Left lung (tissue), 14 donors: ENCODE measurements at places on chromosomes 1 and 21. TPM values are rescaled to one million over a fixed set of nuclear protein-coding genes. Genes with fewer than 3 reads are reported as not detected.

- H3K4me3 ChIP-seq: no peak overlapping the region
- H3K27ac ChIP-seq: no peak overlapping the region
- H3K36me3 ChIP-seq: no peaks in the 10 kb centered on the region
- H3K4me1 ChIP-seq: no peaks in the 10 kb centered on the region
- no peaks in the 10 kb centered on the region for H3K27me3 ChIP-seq
These were observed 2.4 kb upstream of the SPOCD1 start for GRCh38 chr1:31818206-31818605.

DNA sequence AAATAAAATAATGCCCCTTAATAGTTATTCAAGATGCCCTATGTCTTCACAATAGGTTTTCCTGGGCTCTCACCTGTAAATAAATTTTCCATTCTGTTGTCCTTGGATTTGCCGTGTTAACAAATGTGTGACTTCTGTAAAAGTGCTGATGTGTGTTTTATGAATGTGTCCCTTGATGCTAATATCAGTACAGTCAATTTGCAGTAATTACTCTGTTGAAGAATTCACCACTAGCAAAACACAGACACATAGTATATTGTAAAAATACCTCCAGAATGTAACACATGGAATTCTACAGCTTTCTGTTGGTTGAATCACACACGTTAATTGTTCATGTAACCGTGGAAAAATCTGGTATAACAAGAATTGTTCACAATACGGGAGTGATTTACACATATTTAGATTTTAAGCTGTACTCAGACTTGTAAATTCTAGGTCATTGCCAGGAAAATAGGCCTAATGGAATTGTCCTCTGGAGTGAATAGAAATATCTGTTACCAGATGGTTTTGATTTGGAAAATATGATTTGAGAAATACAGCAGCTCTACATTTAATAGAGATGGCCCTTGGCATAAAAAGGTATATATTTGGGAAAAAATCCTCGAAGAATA, 36.7 kb upstream of the KCNK2 start:
- no peaks in the 10 kb centered on the region for H3K27me3 ChIP-seq
- H3K27ac ChIP-seq: no peak overlapping the region
- no peaks in the 10 kb centered on the region for H3K36me3 ChIP-seq
- H3K4me1 ChIP-seq: no peaks in the 10 kb centered on the region
- DNase-seq: no peak
- no peak overlapping the region for H3K4me3 ChIP-seq

DNA sequence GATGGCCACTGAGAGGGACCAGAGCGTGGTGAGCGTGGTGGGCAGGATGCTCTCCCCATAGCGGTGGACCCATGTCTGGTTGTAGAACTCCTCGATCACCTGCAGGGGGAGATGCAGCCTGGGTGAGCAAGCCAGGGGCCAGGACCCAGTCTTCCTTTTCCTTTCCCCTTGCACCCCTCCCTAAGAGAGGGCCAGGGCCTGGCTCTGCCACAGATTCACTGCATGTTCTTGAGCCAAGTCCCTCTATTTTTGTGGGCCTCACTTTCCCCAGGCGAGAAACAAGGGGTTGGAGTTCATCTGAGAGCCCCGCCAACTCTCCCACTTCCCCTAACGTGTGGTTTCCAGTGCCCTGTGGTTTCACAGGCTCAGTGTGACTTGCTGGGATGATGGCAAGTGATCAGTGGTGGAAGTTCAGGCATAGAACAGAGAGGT, 27.5 kb downstream of the SLC2A1 start:
- H3K36me3 ChIP-seq: peaks cover 38% of the 10 kb centered on the region
- H3K4me3 ChIP-seq: no peak overlapping the region
- H3K27ac ChIP-seq: peak overlapping the region; percentile 96
- peaks cover 12% of the 10 kb centered on the region for H3K4me1 ChIP-seq

DNA sequence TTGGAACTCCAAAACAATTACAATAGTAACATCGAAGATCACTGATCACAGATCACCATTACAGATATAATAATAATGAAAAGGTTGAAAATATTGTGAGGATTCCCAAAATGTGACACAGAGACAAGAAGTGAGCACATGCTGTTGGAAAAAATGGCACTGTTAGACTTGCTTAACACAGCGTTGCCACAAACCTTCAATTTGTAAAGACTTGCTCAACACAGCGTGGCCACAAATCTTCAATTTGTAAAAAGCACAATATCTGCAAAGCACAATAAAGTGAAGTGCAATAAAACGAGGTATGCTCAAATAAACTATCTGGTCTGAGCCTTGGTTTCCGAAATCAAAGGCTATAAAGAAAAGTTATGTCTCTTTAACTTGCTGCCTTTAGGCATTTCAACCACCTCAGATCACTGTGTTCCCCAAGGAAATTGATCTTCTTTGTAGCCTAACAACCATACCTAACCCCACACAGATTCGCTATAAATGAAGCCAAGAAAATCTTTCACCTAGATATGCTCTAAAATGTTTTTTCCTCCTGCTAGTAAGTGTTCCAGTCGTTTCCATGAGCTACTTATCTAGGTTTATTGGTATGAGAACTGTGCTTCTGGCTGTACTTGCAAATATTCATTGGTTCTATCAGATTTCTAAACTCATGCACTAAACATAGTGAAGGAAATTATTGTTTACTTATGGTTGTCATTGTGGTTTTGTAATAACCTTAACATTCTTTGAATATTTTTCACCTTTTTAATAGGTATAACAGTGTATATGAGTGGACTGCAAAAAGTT, 13.1 kb upstream of the LPGAT1 start:
- DNase-seq: no peak
- no peaks in the 10 kb centered on the region for H3K27me3 ChIP-seq
- H3K36me3 ChIP-seq: no peaks in the 10 kb centered on the region
- H3K27ac ChIP-seq: no peak overlapping the region

- H3K4me1 ChIP-seq: peaks cover 10% of the 10 kb centered on the region
- H3K27ac ChIP-seq: peak overlapping the region; percentile 73
- no peaks in the 10 kb centered on the region for H3K27me3 ChIP-seq
- H3K36me3 ChIP-seq: peaks cover 6% of the 10 kb centered on the region
These were observed 1.3 kb downstream of the TAF5L start for GRCh38 chr1:229624521-229625070.

The RGSL1 gene
- total RNA-seq: 0.39 TPM

DNA sequence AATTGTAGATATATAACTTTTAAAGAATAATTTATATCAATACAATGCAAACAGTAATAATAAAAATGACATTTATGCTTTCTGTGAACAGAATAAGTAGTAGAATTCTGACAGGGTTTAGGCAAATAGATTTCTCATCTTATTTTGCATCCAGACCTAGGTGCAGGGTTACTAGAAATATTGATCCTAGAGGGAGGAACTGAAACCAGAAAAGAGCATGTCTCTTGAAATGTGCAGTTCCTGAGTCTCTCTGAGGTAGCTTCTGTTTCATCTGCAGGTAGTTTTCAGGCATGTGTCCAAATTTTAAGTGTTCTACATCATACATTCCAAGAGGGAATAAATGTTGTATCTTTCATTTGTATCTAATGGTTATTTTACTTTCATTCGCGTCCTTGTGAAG, 631.9 kb upstream of the ADGRL4 start:
- H3K36me3 ChIP-seq: no peaks in the 10 kb centered on the region
- H3K4me1 ChIP-seq: no peaks in the 10 kb centered on the region
- H3K27me3 ChIP-seq: no peaks in the 10 kb centered on the region
- H3K4me3 ChIP-seq: no peak overlapping the region

DNA sequence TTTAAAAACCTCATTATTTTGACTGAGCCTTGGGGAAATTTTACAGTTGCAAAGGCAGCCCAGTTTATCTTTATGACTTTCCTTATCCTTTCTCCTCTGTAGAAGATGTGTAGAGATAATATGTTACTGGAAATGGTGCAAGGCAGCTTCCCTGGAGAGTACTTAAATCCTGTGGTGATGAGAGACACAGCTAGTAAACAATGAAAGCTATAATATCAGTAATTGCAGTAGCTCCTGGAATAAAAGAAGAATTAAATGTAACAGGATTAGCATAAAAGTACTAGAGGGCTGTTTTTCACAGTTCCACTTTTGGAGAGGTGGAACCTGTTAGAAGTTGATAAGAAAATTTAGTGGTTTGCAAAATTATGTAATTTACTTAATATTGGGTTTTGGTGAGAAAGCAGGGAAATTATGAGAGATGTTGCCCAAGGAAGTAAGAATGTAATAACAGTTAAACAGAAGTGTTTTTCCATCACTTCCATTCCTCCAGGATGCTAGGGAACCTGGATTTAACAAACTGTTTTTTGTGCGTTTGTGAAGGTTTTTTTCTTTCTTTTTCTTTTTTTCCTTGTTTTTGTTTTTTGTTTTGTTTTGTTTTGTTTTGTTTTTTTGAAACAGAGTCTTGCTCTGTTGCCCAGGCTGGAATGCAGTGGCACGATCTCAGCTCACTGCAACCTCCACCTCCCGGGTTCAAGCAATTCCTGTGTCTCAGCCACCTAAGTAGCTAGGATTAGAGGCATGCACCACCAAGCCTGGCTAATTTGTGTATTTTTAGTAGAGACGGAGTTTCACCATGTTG, 15.7 kb upstream of the EDEM3 start:
- no peaks in the 10 kb centered on the region for H3K4me1 ChIP-seq
- H3K27ac ChIP-seq: no peak overlapping the region
- DNase-seq: no peak
- no peaks in the 10 kb centered on the region for H3K36me3 ChIP-seq
- H3K4me3 ChIP-seq: no peak overlapping the region

The SPRR1A gene
- not detected for total RNA-seq

GRCh38 chr1:7478142-7478790, 292.8 kb upstream of the VAMP3 start:
- no peak overlapping the region for H3K4me3 ChIP-seq
- no peaks in the 10 kb centered on the region for H3K36me3 ChIP-seq
- peaks cover 5% of the 10 kb centered on the region for H3K4me1 ChIP-seq
- H3K27ac ChIP-seq: peak overlapping the region; percentile 65
- DNase-seq: no peak

DNA sequence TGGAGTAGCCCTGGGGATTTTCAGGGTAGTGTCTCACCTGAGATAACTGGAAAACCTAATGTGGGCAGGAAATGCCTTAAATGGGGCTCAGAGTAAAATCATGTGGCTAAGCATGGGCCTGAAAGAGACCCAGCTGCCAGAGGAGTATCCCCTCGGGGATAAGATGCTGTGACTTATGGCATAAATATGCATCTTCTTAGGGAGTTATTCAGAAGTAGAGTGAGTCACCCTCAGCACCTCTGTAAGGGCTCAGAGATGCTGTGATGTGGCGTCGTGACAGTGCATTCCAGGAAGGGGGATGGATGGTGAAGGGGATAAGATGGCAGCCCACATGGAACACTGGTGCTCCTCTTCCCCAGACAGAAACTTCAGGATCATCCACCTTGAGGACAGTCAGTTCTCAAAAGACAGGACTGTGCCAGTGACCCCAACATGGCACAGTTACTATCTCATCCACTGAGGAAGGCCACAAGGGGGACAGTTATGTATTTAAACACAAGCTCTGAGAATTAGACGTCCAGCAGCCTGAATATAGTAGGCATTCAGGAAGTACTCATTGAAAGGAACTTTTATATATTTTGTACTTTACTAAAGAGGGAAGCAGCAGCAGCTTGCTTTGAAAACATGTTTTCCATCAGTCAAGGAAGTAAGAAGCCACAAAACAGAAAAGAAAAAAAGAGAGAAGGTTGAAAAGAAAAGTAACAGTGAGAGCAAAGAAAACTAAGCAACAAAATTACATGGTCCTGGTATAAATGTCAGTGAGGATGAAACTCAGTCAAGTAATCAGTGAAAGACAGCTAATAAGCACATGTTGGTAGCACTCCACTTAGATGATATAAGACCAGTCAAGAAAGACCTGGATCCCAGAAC, 8.3 kb downstream of the IL24 start:
- H3K27me3 ChIP-seq: peaks cover 7% of the 10 kb centered on the region
- no peak overlapping the region for H3K4me3 ChIP-seq
- no peaks in the 10 kb centered on the region for H3K36me3 ChIP-seq
- H3K4me1 ChIP-seq: peaks cover 20% of the 10 kb centered on the region
- no peak for DNase-seq

The PRAMEF20 gene
- total RNA-seq: not detected

- H3K27me3 ChIP-seq: no peaks in the 10 kb centered on the region
- H3K4me3 ChIP-seq: no peak overlapping the region
- no peaks in the 10 kb centered on the region for H3K36me3 ChIP-seq
- DNase-seq: no peak
These were observed 53.9 kb downstream of the SYDE2 start for GRCh38 chr1:85146972-85147359.

DNA sequence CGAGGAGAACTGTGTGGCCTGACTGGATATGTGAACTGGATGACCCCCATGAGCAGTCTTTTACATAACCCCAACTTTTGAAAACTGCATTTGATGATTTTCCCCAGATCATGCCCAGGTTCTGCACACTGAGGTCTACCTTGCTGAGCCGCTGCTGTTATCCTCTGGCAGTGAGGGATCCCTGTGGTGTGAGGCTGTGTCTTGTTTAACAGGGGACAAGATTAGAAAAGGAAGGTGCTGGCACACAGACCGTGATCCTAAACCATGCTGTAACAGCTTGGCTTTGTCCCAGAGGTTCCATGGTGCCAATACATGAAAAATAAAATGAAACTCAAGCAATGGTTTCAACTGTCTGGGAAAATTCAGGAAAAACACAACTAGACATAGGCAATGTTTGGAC, 134.2 kb downstream of the ZZZ3 start:
- H3K4me3 ChIP-seq: no peak overlapping the region
- no peaks in the 10 kb centered on the region for H3K4me1 ChIP-seq
- no peak overlapping the region for H3K27ac ChIP-seq
- no peak for DNase-seq
